ENCODE measurements at places on chromosomes 6 and 20.

- no peak for DNase-seq
These were observed 57.1 kb upstream of the BTN3A2 start for GRCh38 chr6:26307850-26308249.

DNA sequence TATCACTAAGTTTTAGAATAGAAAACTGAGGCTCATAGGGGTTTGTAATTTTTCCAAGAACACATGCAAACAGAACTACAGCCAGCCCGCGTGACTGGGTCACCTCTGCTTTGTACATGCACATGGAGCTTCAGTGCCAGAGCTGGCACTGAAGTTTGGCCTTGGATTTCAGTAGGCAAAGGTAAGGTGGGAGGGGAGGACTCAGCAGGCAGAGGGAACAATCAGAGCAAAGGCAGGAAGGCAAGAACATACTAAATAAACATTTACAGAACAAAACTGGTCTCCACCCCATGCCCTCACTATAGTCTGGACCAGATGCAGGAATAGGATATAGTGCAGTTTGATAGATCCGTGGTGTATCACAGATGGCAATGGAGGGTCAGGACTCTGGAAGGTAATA is 13.6 kb upstream of the ABRACL start:
- no peak for DNase-seq

DNA sequence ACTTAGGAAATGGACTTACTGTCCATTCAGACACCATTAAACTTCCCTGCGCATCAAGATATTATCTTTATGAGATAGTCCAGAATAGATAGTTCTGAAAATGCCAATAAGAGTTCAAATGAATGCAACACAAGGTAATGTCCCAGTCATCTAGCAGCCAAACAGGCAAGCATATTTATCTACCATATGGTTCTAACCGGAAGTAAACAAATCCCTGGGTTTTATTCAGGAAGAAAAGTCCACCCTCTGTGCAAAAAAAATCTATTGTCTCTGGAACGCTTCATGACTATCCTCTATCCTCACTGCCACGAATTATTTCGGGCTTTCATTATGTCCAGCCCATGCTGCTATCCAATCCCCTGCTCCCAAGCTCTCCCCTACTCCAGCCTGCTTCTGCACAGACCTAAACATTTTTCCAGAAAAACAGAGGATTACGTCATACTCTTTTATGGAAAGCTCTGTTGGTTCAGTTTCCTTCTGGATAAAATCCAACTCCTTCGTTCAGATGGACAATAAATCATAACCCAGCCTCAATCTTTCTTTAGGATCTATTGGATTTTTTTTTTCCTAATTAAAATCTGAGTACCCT is 11.4 kb downstream of the PPIL6 start:
- DNase-seq: peak; percentile 29

DNA sequence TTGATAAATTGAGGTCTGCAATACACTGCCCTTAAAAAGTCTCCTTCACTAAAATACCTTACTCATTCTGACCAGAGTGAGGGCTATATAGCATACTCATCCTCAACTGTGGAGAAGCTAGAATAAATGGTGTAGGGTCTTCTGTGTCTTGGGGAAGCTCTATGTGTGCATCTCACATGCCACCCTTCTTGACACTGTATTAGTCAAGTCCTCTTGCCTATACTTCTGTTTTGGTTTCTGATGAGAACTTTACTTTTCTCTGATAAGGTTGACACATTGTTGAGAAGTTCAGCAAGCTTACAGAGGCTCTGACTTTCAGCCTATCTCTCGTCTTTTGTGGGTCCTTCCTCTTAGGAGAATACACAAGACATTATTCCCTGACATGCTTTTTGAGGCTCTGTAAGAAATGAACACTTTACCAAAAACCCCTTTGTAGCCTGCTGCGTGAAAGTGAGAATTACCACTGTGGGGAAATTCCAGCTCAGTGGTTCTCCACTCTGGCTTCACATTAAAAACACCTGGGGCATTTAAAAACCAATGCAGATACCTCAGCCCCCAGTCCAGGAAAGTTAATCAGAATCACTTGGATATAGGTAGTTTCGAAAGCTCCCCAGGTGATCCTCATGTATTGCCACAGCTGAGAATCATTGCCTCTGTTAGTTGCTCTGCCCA is 372.1 kb upstream of the HS3ST5 start:
- DNase-seq: no peak

DNA sequence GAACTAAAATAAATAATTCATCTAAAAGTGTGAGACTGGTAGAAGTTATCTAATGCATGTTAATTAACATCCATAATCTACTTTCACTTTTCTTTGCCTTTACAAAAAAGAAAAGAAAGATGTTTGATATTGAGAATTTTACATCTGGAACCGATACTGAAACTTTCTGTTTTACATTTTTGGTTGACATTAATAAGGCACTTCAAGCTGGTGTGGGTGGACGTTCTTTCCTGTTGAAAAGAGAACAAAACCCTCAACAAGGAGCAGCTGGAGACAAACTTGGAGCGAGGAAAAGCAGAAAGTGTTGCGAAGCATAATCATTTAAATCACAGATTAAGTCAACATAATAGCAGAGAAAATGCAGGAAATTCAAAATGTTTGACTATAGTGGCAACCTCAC is 575.2 kb upstream of the ADGRB3 start:
- DNase-seq: no peak

GRCh38 chr6:45185403-45186251 is 142.5 kb upstream of the RUNX2 start:
- no peak for DNase-seq

GRCh38 chr20:61927193-61927825 is 138.4 kb downstream of the TAF4 start:
- DNase-seq: no peak

DNA sequence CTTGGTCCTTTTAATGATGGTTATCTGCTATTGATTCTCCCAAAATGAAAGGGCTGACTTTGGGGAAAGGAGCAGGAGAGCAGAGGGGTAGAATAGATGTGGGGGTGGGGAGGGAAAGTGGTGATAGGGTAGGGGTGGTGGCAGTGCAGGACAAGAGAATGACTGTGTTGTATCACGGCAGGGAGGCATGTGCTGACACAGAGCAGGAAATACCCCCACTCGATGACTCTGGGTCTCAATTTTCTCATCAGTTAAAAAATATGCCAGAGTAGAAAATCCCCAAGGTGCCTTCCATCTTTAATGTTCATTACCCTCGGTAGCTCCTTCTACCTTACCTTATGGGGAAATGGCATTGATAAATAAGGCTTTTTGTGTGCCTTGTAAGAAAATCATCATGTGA is 79.0 kb upstream of the ATXN1 start:
- no peak for DNase-seq

DNA sequence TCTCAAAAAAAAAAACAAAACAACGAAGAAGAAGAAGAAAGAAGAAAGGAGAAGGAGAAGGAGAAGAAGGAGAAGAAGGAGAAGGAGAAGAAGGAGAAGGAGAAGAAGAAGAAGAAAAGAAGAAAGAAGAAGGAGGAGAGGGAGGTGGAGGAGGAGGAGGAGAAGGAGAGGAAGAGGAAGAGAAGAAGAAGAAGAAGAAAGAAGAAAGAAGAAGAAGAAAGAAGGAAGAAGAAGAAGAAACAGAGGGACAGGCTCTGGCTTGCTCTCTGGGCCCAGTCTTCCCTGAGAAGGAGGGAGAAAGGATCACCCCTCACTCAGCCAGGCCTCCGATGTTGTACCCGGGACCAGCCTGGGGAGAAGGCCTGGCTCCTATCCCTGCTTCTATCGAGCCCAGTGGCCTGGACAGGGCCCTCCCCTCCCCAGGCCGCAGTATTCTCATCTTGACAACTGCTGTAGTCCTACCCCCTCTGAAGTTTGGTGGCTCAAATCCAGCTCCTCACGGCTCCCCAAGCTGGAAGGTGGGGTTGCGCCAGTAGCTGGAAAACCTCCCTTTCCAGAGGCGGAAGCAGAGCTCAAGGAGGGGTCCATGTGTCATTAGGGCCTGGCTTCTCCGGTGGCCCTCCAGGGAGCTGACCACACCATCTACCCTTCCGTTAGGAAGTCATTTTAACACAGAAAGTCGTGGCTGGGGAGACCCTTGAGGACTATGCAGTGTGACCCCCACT is 18.9 kb downstream of the C6orf132 start:
- no peak for DNase-seq

- peak; percentile 24 for DNase-seq
These were observed 66.3 kb downstream of the RBM38 start for GRCh38 chr20:57457243-57458095.

DNA sequence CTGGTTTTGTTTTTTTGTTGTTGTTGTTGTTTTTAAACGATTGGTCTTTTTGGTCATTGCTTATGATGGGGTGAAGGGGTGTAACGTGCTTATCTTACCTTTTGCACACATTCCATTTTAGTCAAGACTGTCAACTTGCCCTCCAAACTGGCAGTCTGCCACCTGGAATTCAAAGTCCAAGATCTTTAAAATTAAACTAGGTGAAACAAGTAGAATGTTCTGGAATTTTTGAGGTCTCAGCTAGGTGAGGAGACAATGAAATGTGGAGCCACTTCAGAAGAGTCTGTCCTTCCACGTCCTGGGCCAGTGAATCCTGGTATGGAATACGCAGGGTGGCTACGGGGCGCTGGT is 344.6 kb downstream of the ZFAND3 start:
- no peak for DNase-seq

GRCh38 chr6:16723826-16724225 is 37.4 kb downstream of the ATXN1 start:
- peak; percentile 84 for DNase-seq

DNA sequence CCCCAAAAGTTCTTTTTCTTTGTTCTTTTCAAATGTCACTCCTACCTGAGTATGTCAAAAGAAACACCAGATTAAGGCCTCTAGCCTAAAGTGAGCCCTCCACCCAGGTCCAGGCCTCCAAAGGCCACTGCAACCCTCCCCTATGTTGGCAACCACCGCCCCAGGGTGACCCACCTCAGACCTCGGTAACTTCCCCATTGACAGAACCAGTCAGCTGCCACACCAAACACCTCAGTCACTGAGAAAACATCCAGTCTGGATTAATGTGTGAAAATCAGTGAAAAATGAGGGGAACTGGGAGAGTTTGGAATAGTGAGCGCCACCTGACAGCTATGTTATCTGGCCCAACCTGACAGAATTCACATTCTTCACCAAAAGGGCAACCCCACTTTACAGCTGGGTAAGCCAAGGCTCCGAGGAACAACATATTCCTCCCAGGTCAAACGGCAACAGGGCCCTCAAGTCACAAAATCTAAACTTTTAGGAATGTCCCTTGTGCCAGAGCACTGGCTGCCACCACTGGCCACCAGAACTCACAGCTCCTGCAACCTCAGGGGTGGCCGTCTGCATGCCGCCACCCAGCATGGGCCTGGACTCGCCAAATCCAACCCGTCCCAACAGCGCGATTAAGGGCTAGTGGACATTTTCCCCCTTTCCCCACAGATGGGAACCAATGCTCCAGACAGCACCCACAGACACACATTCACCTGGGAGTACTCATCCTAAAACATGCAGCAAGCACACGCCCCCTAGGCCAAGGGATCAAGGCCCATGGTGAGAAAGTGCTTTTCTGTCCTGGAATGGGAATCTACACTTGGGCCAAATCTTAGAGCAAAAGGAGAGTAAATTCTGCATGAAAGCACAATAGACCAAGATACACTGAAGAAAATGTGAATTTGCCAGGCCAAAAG is 4.8 kb downstream of the TAF4 start:
- DNase-seq: no peak

- no peak for DNase-seq
These were observed 211.2 kb upstream of the RSPO3 start for GRCh38 chr6:126907312-126907711.

DNA sequence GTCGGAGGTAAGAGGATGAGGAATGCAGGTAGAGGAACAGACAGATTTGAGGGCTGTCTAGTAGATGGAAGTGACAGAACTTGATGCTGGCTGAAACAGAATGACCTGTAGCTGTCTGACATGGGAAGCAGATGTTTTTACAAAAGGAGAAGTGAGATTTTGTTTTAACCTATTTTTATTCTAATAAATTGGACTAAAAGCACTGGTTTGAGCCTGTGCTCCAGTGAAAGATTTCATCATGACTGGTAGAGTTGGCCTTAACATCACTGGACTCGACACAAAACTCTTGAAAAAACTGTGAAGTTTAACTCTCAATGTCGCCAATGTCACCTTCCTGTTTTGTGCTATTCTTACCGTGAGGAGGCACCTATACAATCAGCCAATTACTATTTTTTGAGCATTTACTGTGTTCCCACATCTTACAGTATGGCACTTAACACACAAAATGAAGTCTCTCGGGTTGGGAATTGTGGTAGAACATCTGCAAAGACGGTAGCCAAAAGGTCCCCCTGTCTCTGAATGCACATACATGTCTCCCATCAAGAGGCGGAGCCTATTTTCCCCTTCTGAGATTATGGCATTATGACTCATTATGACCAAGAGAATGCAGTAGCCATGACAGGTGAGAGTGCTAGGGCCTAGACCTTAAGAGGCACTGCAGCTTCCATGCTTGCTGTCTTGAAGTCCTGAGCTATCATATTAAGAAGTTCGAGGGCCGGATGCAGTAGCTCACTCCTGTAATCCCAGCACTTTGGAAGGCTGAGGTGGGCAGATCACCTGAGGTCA is 93.2 kb downstream of the FOXF2 start:
- no peak for DNase-seq

DNA sequence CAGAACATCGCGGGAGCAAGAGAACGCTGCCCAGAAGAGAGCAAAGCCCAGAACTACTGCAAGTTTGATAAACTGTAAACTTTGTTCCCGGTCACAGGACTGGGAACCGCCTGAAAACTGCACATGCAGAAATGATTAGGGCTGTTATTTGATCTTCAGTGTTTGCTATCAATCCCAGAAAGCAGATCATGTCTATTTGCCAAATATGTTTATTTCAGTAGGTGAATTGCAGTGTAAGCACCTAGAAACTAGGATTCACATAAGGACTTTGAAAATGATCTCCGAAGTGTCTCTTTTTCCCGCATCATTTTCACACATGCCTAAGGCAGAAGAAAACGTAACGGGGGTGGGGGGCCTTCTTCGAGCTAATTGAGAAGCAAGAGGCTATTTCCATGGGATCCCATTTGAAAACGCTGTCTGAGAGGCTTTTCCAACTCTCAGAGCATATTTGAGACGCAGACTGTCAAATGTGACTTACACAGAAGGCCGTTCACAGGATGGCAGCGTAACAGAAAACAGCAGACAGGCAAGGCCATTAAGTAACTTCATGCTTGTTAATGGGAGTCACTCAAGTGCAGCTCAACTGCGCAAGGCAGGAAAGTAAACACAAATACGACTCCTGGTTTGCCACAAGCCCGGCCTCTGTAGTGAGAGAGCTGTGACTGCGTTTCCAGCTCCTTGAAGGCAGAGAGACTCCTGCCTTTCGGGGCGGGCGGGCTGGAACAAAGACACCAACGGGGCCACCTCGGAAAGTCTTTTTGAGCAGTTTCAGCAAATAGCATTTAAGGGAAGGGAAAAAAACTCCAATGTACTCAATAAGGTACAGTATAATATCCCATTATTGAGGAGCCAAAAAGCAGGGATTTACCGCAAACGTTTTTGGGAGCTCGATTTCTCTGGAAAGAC is 144.7 kb upstream of the ZNF217 start:
- DNase-seq: peak; percentile 95

Data from fibroblast of gingiva (primary cell).